Fibroblast of lung (primary cell): ENCODE measurements at places on chromosomes 7 and 10. TPM values are rescaled to one million over a fixed set of nuclear protein-coding genes. Genes with fewer than 3 reads are reported as not detected.

Gene H2AZ2
- 121 and 230 TPM in 2 replicates for total RNA-seq

Gene GNGT1
- not detected in 2 replicates for total RNA-seq

Gene ADAP1
- 1.0 and 2.3 TPM in 2 replicates for total RNA-seq

Gene GPR26
- total RNA-seq = not detected in 2 replicates

Gene MYPN
- under 0.01 and 1.2 TPM in 2 replicates for total RNA-seq

Gene MICALL2
- 48.0 and 60.1 TPM in 2 replicates for total RNA-seq

Gene CPED1
- total RNA-seq = 84.0 and 196 TPM in 2 replicates

Gene NODAL
- total RNA-seq = not detected in 2 replicates

Gene STAG3
- total RNA-seq = 0.50 and 0.77 TPM in 2 replicates

Gene PTPRN2
- total RNA-seq = 0.77 and 1.2 TPM in 2 replicates

Gene WEE2
- total RNA-seq = not detected in 2 replicates

Gene MCM7
- total RNA-seq = 16.7 and 24.4 TPM in 2 replicates

Gene OR6B1
- total RNA-seq = not detected in 2 replicates

Gene CHAT
- not detected in 2 replicates for total RNA-seq

Gene NKX2-3
- total RNA-seq = not detected in 2 replicates

Gene RET
- 0.77 and 0.83 TPM in 2 replicates for total RNA-seq

Gene TAS2R16
- not detected in 2 replicates for total RNA-seq

Gene HOXA10
- total RNA-seq = under 0.01 and 0.17 TPM in 2 replicates

Gene NPSR1
- not detected in 2 replicates for total RNA-seq

Gene TMEM236
- under 0.01 and 0.17 TPM in 2 replicates for total RNA-seq

Gene TAS2R4
- total RNA-seq = 1.5 TPM in 2 replicates

Gene ADCY1
- 0.51 and 2.5 TPM in 2 replicates for total RNA-seq

Gene CD36
- 41.0 and 93.5 TPM in 2 replicates for total RNA-seq

Gene PLCE1
- total RNA-seq = 0.33 and 1.0 TPM in 2 replicates

Gene MALRD1
- 1.3 and 1.7 TPM in 2 replicates for total RNA-seq

Gene ANKRD2
- 1.8 TPM in 2 replicates for total RNA-seq

Gene ACTR3C
- total RNA-seq = 0.50 and 2.6 TPM in 2 replicates

Gene FAM20C
- total RNA-seq = 52.9 and 70.7 TPM in 2 replicates

Gene MSS51
- total RNA-seq = 0.77 and 1.5 TPM in 2 replicates

Gene NUTM2E
- under 0.01 TPM in 1 of 2 replicates, not detected in the other for total RNA-seq
